Stimulated activated CD8-positive, alpha-beta memory T cell treated with anti-CD3 and anti-CD28 coated beads, Interleukin-2, amount 100 ng/mL, for 48 hours (primary cell): ENCODE measurements at places on chromosomes 3 and 15.

DNA sequence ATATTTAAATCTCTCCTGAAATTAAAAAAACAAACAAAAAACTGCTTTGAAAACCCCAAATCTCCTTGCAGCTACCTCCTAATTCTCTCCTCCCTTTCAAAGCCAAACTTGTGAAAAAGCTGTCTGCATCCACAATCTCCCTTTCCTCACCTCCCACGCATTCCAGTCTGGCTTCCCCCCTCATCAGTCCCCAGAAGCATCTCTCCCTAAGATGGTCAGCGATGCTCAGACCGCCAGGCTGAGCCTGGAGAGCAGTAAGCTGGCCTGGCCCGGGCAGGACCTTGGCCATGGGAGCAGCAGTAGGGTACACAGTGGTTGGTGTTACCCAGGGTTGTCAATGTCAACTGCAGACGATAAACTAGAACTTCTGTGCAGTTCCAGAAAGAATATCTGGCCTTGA is 32.9 kb upstream of the BLM start:
- no peak for DNase-seq

DNA sequence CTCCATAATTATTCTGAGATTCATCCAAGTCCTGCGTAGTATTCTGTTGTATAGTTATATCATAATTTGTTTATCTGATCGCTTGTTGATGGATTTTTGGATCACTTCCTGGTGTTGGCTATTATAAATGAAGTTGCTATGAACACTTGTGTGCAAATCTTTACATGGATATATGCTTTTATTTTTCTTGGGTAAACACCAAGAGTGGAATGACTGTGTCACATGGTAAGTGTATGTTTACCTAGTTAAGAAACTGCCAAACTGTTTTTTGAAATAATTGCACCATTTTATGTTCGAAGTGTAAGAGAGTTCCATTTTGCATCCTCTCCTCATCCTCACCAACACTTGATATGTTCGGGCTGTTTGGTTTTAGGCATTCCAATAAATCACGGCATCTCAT is 360.4 kb upstream of the FRG2C start:
- no peak for DNase-seq

- DNase-seq = no peak
Measured at GRCh38 chr15:54979964-54980363, 216.8 kb downstream of the RSL24D1 start.

DNA sequence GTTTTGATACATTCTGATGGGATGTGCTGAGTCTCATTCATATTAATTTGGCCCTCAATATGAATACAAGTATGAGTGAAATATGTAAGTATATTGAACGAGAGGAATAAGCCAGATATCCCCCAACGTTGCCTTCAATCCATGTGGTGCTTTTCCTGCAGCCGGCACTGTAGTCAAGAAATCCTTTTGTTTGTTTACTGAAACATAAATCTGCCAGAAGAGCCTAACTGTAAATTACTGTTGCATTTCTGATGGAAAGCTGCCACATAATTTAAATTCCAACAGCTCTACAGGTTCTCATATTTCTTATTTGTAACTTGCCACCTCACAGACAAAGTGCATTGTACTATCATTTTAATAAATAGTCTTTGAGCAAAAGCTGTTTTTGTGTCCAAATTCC is 314.0 kb downstream of the KBTBD8 start:
- no peak for DNase-seq

DNA sequence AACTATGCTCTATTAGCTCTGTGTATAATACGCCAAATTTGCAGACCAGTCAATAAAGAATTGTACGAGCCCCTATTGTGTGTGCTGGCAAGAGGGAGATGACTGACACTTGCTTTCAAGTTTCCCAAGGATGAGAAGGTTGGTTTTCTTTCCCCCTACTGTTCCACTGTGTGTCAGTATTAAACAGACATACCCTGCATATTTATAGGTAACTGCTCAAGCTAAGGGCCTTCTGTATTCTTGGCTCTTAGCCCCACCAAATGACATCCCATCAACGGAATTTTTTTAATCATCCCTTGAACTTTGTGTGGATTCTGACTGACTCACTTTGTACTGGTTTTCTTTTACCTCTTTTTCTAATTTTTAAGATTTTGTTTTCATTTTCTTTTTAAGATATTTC is 60.6 kb upstream of the GYG1 start:
- no peak for DNase-seq

- DNase-seq = no peak
Measured at GRCh38 chr3:172647823-172648222, 63.0 kb downstream of the NCEH1 start.

- DNase-seq = no peak
Measured at GRCh38 chr15:48859426-48859825, 18.5 kb upstream of the EID1 start.

DNA sequence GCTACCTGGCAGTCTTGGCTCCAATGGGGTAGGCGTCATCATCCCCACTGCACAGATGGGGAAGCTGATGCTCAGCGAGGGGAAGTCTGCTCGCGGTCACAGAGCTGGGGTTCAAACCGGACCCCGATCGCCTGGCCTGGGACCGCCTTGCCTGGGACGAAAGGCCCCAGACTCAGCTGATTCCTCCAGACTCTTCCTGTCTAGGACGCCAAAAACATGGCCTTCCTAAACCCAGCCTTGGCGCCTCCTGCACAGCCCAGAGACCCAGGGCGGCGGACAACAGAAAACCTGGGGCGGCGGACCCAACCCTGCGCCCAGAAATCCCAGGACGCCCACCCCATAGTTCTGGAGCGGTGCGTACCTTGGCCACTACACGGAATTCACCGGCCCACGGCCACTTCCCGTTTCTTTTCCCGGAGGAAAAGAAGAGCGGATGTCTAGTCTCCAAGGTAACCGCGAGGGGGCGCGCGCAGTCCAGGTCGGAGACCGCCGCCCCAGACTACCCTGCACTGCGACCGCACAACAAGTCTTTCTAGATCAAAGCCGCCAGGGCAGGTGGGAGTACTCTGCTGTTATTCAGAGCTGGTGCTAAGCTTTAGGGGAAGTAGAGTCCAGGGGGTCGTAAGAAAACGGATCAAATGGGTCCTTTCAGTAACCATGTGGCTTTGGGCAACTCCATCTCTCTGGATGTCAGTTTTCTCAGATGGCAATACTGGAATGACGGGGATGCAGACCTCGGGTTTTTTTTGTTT is 4.9 kb upstream of the IL17RD start:
- peak; percentile 60 for DNase-seq

- no peak for DNase-seq
Measured at GRCh38 chr15:96331945-96332636, 1.6 kb downstream of the NR2F2 start.

DNA sequence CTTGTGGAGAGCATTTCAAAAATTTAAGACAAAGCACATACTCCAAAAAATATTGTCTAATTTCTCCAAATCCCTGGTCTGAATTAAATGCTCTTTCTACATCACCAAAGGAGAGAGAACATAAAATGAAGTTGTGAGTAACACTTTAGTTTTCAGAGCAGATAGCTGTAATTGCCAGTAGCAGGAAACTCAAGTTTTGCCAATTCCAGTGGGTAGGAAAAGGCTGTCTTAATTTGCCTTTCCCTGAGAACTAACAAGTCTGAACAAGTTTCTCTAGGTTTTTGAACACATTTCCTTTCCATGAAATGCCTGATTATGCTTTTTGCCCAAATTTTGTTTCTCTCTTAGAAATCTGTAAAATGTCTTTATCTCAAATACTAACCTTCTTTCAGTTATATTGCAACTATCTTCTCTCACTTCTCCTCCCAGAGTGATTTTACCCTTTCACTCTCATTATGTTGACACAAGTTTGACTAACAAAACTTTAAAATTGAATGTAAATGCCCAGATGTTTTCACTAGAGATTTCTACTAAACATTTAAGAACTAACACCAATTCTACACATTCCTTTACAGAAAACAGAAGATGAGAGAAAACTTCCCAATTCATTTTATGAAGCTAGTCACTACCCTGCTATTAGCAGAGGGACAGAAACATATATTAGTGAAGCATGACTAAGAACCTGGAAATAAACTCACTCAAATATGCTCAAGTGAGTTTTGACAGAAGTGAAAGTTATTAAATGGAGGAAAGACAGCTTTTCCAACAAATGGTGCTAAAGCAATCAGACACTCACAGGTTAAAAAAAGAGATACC is 38.4 kb downstream of the RFX7 start:
- no peak for DNase-seq

DNA sequence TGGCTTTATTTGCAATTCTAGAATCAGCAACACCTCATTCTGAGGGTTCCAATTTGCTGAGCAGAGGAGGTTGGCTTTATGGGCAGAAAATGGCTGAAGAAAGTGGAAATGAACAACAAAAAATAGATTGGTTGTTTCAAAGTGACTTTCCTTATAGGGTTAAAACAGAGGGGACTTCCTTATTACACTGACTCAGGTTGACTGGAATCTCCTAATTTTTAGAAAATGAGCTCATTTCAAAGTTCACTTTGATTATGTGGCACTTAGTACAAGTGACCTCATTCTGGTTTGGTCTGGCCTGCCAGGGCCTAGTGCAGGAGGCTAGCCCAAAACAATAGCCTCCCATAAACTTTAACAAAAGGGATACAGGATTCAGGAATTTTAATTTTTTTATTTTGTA is 41.4 kb downstream of the NFKBIZ start:
- no peak for DNase-seq

- no peak for DNase-seq
Measured at GRCh38 chr3:123753286-123753685, 130.8 kb downstream of the MYLK start.

- no peak for DNase-seq
Measured at GRCh38 chr3:40843208-40843624, 318.5 kb downstream of the ZNF621 start.

DNA sequence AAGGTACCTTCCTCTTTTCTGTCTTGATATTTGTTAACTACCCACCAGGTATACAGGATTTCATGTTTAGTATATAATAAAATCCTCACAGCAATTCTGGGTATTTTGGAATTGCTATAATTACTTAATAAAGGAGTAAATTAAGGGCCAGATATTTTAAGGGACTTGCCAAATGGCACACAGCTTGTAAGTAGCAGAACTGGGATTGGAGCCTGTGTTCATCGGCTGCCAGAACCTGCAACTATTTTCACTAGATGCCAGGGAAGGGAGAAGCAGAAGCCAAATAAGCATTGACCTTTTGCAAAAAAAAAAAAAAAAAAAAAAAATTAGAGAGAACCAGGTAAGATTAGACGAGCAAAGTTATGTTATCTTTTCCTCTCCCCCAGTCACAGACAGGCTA is 683.3 kb upstream of the CADM2 start:
- DNase-seq = no peak

DNA sequence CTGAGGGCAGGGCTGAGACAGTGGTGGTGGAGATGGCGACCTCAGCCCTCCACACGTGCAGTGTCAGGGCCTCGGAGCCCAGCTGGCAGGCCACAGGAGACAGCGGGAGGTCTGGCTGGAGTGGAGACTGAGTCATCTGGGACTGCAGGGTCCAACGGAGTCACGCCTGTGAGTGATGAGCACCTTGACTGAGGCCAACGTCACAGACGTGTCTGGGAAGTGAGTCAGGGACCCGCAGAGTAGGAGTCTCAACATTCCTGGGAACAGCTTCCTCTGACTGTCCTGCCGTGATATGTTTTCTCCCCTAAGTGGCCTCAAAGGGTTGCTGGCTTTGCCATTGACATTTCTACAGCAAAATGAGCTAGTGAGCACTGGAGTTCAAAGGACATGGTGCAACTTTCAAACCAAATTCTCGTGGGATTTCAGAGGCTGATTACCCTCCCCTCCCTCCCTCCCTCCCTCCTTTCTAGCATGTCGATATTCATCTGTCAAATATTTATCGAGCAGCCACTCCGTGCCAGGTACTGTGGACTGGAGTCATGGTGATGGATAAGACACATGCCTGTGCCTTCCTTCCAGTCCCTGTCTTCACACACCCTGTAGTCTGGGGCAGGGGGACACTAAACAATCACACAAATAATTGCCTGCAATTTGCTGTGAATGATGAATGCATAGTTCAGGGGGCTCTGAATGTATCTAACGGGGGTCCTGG is 53.3 kb upstream of the AMOTL2 start:
- no peak for DNase-seq
